ENCODE measurements at places on chromosomes 11 and 22. TPM values are rescaled to one million over a fixed set of nuclear protein-coding genes. Genes with fewer than 3 reads are reported as not detected.

DNA sequence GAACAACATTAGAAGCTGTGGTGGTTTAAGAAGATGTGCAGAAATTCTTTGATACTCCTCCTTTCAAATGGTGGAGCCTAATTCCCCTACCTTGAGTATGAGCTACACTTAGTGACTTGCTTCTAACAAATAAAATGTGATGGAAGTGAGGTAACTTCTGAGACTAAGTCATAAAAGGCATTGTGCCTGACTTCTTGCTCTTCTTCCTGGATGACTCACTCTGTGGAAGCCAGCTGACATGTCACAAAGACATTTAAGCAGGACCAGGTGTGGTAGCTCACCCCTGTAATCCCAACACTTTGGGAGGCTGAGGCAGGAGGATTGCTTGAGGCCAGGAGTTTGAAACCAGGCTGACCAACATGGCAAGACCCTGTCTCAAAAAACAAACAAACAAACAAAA, 3.9 kb upstream of the PLA2G3 start:
- H3K27ac ChIP-seq = no peak overlapping the region
- peaks cover 14% of the 10 kb centered on the region for H3K4me1 ChIP-seq
- H3K27me3 ChIP-seq = peaks cover 14% of the 10 kb centered on the region
- DNase-seq = no peak
- H3K4me3 ChIP-seq = no peak overlapping the region

GRCh38 chr11:27626938-27627586, 73.2 kb downstream of the BDNF start:
- H3K27me3 ChIP-seq = peaks cover under 1% of the 10 kb centered on the region
- peaks cover 67% of the 10 kb centered on the region for H3K36me3 ChIP-seq
- no peak overlapping the region for H3K4me3 ChIP-seq
- peak overlapping the region; percentile 98 for H3K27ac ChIP-seq
- DNase-seq = no peak

Gene TRMT112
- 285 TPM for total RNA-seq

Gene TLCD5
- 8.2 TPM for total RNA-seq

- no peak overlapping the region for H3K27ac ChIP-seq
- H3K36me3 ChIP-seq = peaks cover 6% of the 10 kb centered on the region
- DNase-seq = no peak
- peaks cover 7% of the 10 kb centered on the region for H3K27me3 ChIP-seq
- H3K4me3 ChIP-seq = no peak overlapping the region
Observed at GRCh38 chr22:27278946-27279345, 522.6 kb downstream of the MN1 start.

DNA sequence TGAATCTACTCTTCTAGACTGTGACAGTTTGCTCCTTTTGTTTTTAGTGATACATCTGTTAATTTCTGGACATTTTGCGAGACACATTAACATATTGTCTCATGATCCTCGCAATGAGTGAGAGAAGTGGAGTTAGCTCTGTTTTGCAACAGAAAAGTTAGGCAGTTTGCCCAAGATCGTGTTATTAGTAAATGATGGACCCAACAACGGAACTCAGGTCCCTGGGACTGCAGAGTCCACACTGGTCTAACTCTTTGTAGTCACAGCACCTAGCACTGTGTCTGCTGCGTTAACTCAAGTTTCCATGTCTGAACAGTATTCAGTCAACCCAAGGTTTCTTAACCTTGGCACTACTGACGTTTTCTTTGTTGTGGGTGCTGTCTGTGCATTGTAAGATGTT, 3.2 kb downstream of the DEPDC7 start:
- DNase-seq = no peak
- H3K27me3 ChIP-seq = peaks cover 37% of the 10 kb centered on the region

Gene SLC22A8
- not detected for total RNA-seq

DNA sequence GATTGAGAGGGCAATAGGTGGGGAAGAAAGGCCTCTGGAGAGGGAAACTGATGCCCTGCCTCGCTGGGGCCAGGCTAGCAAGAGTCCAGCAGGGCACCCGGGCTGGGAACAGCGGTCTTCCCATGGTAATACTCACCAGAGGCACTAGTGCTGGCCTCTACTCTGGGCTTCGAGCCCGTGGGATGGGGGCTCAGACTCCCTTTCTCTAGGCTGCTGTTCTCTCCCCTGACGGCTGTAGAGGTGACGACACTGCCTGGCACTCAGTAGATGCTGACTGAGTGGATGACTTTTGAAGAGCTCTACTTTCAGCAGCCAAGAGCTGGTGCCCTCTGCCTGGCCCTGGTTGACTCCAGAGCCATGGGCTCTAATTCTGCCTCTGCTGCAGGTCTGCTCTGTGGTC, 818 bp upstream of the C1QTNF4 start:
- H3K27ac ChIP-seq = no peak overlapping the region
- H3K27me3 ChIP-seq = peaks cover 58% of the 10 kb centered on the region
- no peaks in the 10 kb centered on the region for H3K36me3 ChIP-seq
- H3K4me1 ChIP-seq = peaks cover 34% of the 10 kb centered on the region

Gene CYTH4
- total RNA-seq = 0.11 TPM

DNA sequence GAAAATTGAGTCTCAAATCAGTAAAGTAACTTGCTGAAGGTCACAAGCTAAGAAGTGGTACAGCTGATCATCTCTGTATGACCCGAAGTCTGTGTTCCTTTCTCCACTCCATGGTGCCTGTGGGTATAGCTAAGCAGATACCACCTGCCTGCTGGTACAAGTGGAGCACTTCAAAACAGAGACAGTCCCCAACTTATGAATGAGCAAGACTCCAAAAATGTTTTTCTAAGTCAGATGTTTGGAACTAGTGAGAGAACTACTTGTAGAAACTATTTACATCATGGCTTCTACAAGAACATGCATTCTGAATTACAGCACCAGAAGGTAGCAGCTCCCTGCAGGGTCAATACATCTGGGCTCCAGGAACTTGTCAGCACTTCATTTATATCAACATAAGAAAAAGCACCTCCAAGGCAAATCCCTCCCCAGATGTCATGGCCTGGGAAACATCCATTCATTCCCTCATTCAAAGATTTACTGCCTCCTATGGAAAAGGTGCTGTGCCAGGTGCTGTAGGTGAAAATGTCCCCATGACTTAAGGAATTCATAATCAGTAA, 94.7 kb downstream of the SERGEF start:
- no peaks in the 10 kb centered on the region for H3K36me3 ChIP-seq
- no peak overlapping the region for H3K4me3 ChIP-seq
- no peak for DNase-seq
- H3K4me1 ChIP-seq = peaks cover 48% of the 10 kb centered on the region

Gene HTR3B
- not detected for total RNA-seq

Gene MIOX
- 0.41 TPM for total RNA-seq

Gene SHANK2
- 64.8 TPM for total RNA-seq

Gene TECTA
- total RNA-seq = 0.37 TPM

DNA sequence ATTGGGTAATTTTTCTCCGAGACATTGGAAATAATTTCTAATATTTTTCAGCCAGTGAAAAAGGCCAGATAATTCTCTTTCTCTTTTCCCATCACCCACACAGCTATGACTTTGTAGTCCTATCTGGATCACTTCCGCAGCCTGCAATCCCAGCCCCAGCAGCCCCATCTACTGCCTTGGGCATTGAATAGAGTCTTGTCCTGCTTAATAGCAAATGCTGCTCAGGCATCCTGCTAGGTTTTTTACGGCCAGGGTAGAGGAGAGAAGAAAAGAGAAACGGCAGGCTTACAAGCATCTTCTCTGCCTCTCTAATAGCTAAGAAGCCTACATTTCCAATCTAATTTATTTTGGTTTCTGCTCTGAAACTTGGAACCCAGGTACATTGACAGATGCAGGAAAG, 154.3 kb upstream of the B3GAT1 start:
- no peak overlapping the region for H3K27ac ChIP-seq
- H3K36me3 ChIP-seq = no peaks in the 10 kb centered on the region
- H3K4me3 ChIP-seq = no peak overlapping the region
- peaks cover 15% of the 10 kb centered on the region for H3K4me1 ChIP-seq

DNA sequence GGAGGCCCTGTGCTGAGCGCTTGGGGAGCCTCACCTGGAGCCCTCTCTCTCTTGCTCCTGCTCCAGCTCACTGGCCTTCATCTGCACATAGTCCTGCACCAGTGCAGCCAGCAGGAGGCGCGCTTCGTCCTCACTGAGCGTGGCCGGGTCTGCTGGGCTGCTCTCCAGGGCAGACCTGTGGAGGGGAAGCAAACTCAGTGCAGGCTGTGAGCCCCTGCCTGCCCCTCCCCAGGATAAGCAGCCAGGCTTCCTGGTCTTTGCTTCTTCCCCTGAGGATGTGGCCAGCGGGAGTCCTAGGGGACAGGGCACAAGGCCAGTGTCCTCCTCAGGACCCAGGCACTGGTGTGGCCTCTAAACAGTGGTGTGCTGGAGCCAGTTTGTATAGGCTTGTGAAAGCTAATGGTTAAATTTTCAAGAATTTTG, 2.2 kb downstream of the CALCA start:
- peak; percentile 94 for DNase-seq
- H3K4me1 ChIP-seq = peaks cover 42% of the 10 kb centered on the region
- H3K4me3 ChIP-seq = no peak overlapping the region
- no peaks in the 10 kb centered on the region for H3K36me3 ChIP-seq
- H3K27me3 ChIP-seq = peaks cover 75% of the 10 kb centered on the region

DNA sequence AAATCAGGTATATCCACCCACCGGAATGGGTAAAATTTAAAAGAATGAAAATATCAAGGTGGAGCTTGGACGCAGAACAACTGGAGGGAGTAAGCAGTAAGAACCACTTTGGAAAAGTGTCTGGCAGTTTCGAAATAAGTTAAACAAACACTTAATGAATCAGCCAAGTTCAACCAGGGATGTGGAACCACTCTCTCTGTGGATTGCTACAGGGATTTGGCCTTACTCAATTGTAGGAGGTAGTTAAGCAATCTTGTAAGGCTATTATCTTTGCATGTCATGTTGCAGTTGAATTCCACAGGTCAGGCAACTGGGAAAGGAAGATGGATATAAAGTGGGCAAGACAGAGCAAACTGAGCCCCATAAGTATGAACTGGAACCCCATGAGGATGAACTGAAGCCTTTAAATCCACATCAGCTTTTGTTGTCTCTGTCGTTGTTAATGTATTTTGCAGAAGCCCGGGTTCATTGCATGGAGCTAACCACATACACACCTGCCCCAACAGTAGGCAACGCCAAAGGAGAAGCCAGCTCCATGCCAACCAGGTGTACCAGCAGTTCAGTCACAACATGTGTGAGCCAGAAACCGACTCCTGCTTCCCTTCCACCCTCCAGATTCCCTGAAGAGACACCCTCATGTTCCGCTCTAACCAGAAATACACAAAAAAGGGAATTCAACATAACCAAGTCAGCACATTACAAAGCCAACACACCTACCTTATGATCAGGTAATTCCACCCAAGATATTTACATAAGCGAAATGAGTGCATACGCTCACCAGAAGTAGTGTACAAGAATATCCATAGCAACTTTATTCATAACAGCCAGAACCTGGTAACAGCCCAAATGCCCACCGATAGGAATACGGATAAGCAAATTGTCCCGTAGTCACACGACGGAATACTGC, 8.0 kb upstream of the SLC43A3 start:
- H3K27me3 ChIP-seq = peaks cover 7% of the 10 kb centered on the region
- DNase-seq = no peak
- H3K4me3 ChIP-seq = no peak overlapping the region
- H3K27ac ChIP-seq = no peak overlapping the region

DNA sequence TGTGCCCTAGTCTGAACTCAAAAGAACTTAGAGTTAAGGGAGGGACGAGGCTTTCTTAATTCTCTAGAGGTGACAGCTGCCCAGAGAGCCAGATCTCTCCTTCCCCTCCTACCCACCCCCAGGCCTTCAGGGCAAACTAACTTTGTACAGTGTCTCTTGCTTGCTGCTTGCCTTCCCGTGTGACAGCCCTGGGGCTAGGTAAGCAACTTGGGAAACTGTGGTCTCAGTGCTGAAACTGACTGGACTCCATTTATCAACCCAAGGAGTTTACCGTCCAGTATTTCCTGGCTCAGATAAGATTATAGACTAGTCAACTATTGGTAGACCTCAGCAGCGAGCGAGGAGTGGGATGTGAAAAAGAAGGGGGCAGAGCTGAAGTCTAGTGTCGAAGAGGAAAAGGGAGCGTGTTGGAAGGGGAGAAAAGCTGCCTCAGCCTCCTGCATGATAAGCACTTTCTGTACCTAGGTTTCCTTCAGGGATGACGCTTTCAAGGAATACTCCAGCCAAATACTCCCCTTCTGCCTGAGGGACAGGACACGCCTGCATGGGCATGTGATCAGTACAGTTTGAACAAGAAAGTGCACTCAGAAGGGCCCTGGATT, 43.3 kb upstream of the WEE1 start:
- peak overlapping the region; percentile 76 for H3K27ac ChIP-seq
- peaks cover 49% of the 10 kb centered on the region for H3K4me1 ChIP-seq
- H3K4me3 ChIP-seq = no peak overlapping the region
- DNase-seq = no peak
